Activated T-cell treated with anti-CD3 and anti-CD28 coated beads, Interleukin-2, amount 50 U/mL, for 24 hours (primary cell): ENCODE measurements at places on chromosomes 5 and 9.

DNA sequence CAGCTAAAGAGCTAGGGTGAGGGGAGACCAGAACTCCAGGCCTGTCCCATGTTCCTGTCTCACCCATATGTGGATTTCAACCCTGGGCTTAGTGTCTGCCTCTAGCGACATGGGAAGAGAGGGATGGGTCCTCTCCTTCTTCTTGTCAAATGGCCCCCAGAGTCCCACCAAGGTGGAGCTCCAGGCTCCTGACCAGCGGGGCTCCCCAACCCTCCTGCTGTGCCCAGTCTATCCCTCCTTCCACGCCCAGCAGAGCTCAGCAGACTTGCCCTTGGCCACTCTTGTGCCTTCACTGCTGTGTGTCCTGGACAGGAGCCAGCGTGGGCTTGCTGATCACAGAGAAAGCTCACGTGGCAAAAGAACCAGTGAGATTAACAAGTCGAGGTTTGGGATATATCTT is 123.0 kb upstream of the GABRP start:
- peaks cover 17% of the 10 kb centered on the region for H3K27me3 ChIP-seq
- H3K4me1 ChIP-seq: no peaks in the 10 kb centered on the region

DNA sequence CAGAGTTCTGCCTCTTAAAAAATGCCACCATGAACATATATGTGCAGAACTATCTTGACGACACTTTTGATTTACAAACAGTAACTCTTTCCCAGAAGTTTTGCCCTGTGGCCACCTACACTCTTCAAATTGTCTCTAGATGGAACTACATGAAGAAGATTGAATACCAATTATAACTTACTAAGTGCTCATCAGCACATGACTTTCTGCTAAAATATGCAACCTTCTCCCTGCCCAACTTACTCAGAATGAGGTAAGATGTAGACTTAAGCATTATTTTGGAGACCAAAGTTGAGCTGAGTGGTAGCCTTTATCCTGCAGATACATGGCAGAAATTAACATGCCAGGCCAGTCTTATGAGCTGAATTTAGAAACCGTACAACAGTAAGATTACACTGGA is 105.4 kb downstream of the SEMA5A start:
- DNase-seq: no peak
- H3K4me3 ChIP-seq: no peak overlapping the region
- no peak overlapping the region for H3K27ac ChIP-seq
- no peaks in the 10 kb centered on the region for H3K4me1 ChIP-seq

DNA sequence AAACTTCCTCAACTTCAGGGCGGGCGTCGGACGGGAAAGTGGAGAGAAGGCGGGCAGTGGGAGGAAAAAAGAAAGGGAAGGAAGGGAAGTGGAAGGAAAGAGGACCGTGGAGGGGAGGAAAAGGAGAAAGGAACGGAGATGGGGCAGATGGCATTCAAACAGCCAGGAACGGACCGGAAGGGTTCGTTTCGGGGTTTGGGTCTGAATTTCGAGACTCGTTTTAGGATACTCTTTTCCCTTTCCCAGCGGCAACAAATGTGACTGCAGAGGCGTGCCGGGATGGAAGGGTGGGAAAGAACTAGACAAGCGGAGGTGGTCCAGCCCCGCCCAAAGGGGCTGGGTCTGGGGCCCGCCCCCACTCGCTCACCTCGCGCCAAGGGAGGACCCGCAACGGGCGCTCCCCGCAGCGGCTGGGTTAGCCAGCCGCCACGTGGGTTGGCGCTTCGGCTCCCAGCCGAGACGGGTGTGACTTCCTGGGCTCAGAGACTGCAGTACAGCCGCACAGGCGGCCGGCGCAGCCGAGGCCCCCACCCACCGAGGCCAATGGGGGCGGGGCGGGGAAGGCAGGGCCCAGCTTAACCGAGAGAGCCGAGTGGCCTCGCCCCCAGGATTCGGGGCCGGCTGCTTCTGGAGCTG is 2.7 kb downstream of the VCAN start:
- peak overlapping the region; percentile 81 for H3K4me3 ChIP-seq
- no peak overlapping the region for H3K27ac ChIP-seq
- peaks cover 37% of the 10 kb centered on the region for H3K4me1 ChIP-seq
- DNase-seq: peak; percentile 62
- peaks cover 90% of the 10 kb centered on the region for H3K27me3 ChIP-seq

DNA sequence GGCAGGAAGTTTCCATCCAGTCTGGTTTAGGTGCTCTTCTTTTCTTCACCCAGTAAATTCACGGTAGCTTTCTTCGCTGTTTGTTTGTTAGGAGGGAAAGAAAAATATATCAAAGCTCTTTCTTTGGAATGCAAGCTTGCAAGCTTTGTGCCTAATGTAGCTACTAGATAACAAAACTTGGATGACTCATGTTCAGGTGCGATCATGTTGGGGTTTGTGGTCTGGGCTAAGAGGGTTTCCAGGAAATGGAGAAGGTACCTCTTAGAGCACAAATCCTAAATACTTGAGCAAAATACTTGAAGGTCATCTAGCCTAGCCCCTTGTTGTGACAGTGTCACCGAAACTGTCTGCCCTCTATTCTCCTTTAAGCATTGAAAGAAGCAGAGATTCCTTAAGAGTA is 17.7 kb downstream of the SRP19 start:
- peak overlapping the region; percentile 92 for H3K27ac ChIP-seq
- peaks cover 53% of the 10 kb centered on the region for H3K36me3 ChIP-seq
- H3K27me3 ChIP-seq: no peaks in the 10 kb centered on the region
- no peak for DNase-seq
- H3K4me1 ChIP-seq: peaks cover 39% of the 10 kb centered on the region
- peak overlapping the region; percentile 16 for H3K4me3 ChIP-seq

GRCh38 chr5:1220831-1221230 is 4.3 kb upstream of the SLC6A18 start:
- H3K27ac ChIP-seq: no peak overlapping the region
- H3K4me3 ChIP-seq: no peak overlapping the region
- no peaks in the 10 kb centered on the region for H3K36me3 ChIP-seq
- DNase-seq: no peak
- peaks cover 5% of the 10 kb centered on the region for H3K4me1 ChIP-seq

DNA sequence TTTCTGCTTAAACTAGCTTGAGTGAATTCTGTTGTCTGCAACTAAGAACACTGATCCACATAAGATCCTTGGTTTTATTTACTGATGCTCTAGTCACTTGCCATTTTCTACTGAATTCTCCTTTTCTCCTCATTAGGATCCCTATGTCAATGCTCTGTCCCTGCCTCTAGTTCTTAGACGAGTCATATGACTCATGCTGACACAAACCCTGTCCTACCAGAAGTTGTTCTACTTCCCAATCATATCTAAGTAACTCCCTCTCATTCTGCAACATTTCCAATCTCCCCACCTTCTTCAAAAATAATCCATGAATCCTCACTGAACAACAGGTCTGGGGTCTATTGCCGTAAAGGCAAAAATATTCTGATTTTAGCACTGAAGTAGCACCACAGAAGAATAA is 47.1 kb upstream of the DMRT1 start:
- H3K4me1 ChIP-seq: no peaks in the 10 kb centered on the region
- no peaks in the 10 kb centered on the region for H3K36me3 ChIP-seq
- H3K27ac ChIP-seq: no peak overlapping the region

DNA sequence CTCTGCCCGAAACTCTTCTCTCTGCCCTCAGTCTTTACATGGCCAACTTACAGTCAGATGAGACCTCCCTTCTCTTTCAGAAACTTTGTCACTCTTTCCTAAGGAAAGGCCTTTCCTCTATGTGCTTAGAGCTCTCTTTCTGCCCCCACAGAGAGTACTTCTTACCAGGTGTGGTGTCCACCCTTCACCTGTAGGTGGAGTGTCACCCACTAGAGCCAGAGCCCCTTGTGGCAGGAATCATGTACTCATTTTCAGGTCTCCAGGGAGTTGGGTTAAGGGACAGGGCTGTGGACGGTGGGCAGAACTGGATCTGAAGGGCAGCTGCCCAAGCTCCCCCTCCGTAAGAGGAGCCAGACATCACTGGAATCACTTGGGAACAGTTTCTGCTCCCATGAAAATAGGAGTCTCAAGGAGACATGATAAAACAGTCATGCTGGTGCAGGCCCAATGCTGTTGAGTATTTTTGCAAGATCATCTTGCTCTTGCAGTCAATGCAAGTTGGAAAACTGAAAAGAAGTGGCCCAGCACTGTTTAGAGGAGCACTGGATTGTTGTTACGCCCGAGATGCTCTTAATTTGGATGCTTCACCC is 436.7 kb downstream of the ZSWIM6 start:
- no peak overlapping the region for H3K4me3 ChIP-seq
- DNase-seq: no peak
- H3K4me1 ChIP-seq: no peaks in the 10 kb centered on the region

DNA sequence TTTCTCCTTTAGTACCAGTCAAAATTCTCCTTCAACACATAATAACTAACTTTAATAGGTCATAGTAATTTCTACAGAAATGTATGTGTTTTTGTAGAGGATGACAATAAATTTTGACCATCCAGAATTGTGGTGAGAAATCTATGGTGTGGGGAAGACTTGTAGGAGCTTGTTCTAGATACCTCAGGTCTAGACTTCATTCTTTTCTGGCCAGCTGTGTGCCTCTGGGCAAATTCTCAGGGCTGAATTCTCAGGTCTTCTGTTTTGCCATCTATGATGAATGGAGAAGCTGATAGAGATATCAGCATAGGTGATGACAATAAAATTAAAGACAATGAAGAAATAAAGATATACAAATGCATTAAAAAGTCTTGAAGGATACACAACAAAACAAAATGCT is 298.6 kb upstream of the MEF2C start:
- H3K4me1 ChIP-seq: no peaks in the 10 kb centered on the region
- no peak overlapping the region for H3K4me3 ChIP-seq
- H3K27me3 ChIP-seq: no peaks in the 10 kb centered on the region
- no peak overlapping the region for H3K27ac ChIP-seq

GRCh38 chr5:148060309-148060708 is 3.5 kb upstream of the SPINK5 start:
- no peaks in the 10 kb centered on the region for H3K4me1 ChIP-seq
- no peak overlapping the region for H3K27ac ChIP-seq
- H3K27me3 ChIP-seq: no peaks in the 10 kb centered on the region
- H3K36me3 ChIP-seq: no peaks in the 10 kb centered on the region
- no peak for DNase-seq

DNA sequence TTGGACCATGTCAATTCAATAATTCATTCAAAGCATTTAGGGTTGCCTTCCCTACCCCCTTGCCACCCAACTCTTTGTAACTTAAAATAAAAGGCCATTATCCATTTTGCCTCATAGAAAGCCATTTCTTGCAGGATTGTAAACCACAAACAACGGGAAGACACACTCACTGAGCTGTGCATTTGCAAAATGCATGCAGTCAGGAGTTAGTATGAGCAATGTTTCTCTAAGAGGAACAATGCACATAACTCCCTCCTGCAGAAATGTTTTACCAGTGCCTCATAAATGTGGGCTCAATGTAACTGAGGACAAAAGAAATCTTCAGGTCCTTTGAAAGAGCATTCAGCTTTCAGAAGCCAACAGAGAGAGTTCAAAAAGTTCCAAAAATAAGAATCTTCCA is 98.5 kb upstream of the ABCA1 start:
- H3K4me3 ChIP-seq: no peak overlapping the region
- H3K27me3 ChIP-seq: peaks cover 2% of the 10 kb centered on the region
- no peaks in the 10 kb centered on the region for H3K4me1 ChIP-seq
- H3K27ac ChIP-seq: no peak overlapping the region
- H3K36me3 ChIP-seq: no peaks in the 10 kb centered on the region

DNA sequence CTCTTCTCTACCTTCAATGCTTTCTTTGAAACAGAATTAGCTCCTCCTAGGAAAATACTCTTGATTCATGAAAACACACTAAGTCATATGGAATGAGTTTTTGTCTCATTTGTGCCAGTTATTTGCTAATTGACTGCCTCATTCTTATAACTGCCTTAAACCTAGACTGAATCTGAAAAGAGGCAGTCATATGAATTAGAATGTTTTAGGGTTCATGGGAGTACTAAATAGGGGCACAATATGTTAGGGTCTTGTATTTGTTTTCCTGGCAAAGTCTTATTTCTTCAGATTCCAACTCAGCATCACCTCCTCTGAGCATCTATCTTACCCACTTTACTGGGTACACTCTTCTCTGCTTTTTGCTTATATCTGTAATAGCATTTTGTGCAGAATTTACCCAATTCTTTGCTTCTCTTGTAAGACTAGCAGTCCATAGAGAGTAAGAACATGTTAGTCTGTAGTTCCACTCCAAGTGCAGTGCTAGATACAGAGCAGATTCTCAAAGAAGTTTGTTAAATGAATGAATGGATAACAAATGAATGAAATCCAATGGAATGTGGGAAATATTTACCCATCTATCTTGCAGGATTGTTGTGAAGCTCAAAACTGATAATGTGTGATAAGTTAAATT is 43.9 kb upstream of the ALDH1A1 start:
- no peaks in the 10 kb centered on the region for H3K36me3 ChIP-seq
- peaks cover 8% of the 10 kb centered on the region for H3K27me3 ChIP-seq
- no peak for DNase-seq
- no peak overlapping the region for H3K4me3 ChIP-seq
- H3K27ac ChIP-seq: no peak overlapping the region

- no peak overlapping the region for H3K4me3 ChIP-seq
- no peaks in the 10 kb centered on the region for H3K27me3 ChIP-seq
- H3K27ac ChIP-seq: no peak overlapping the region
- no peaks in the 10 kb centered on the region for H3K4me1 ChIP-seq
Measured at GRCh38 chr9:5095795-5096194, 89.6 kb downstream of the INSL6 start.

GRCh38 chr5:4022056-4022670 is 426.5 kb downstream of the IRX1 start:
- no peaks in the 10 kb centered on the region for H3K27me3 ChIP-seq
- DNase-seq: no peak
- H3K4me3 ChIP-seq: no peak overlapping the region
- no peaks in the 10 kb centered on the region for H3K4me1 ChIP-seq

- H3K36me3 ChIP-seq: no peaks in the 10 kb centered on the region
- no peaks in the 10 kb centered on the region for H3K4me1 ChIP-seq
Measured at GRCh38 chr5:150599917-150600511, 40.4 kb upstream of the SYNPO start.

- H3K4me1 ChIP-seq: peaks cover 16% of the 10 kb centered on the region
- no peaks in the 10 kb centered on the region for H3K36me3 ChIP-seq
- no peaks in the 10 kb centered on the region for H3K27me3 ChIP-seq
- DNase-seq: no peak
- H3K4me3 ChIP-seq: peak overlapping the region; percentile 3
Measured at GRCh38 chr5:119063579-119064379, 7.1 kb upstream of the DMXL1 start.

GRCh38 chr9:8778356-8778755 is 978.8 kb upstream of the DMAC1 start:
- H3K27me3 ChIP-seq: no peaks in the 10 kb centered on the region
- no peaks in the 10 kb centered on the region for H3K36me3 ChIP-seq
- no peaks in the 10 kb centered on the region for H3K4me1 ChIP-seq
- H3K4me3 ChIP-seq: no peak overlapping the region
- no peak for DNase-seq

- H3K4me3 ChIP-seq: no peak overlapping the region
- no peaks in the 10 kb centered on the region for H3K4me1 ChIP-seq
- H3K36me3 ChIP-seq: no peaks in the 10 kb centered on the region
- H3K27me3 ChIP-seq: no peaks in the 10 kb centered on the region
- no peak overlapping the region for H3K27ac ChIP-seq
- DNase-seq: no peak
Measured at GRCh38 chr5:92652756-92653155, 928.3 kb downstream of the NR2F1-AS1 start.
